ENCODE measurements at places on chromosomes 1 and 21.

DNA sequence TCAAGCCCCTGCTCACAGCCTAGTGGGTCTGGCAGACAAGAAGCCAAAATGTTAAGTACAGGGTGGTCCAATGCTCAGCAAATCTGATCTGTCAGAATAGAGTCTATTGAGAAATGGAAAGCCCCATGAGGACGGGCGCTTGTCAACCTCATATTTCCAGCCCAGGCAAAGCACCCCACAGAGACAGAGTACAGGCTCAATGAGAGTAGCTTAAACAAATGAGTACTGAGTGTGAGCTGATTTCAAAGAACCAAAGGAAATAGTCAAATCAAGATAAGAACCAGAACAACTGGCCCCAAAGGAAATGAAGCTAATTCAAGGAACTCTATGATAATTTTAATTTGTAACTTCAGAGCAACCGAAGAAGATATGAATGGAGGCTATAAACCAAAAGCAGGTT lies 44.6 kb upstream of the SLC30A1 start:
- DNase-seq, result no peak

GRCh38 chr1:116334868-116335635 lies 38.0 kb upstream of the ATP1A1 start:
- no peak for DNase-seq

- DNase-seq, result no peak
These were observed 183.0 kb downstream of the HIVEP3 start for GRCh38 chr1:41735631-41736260.

DNA sequence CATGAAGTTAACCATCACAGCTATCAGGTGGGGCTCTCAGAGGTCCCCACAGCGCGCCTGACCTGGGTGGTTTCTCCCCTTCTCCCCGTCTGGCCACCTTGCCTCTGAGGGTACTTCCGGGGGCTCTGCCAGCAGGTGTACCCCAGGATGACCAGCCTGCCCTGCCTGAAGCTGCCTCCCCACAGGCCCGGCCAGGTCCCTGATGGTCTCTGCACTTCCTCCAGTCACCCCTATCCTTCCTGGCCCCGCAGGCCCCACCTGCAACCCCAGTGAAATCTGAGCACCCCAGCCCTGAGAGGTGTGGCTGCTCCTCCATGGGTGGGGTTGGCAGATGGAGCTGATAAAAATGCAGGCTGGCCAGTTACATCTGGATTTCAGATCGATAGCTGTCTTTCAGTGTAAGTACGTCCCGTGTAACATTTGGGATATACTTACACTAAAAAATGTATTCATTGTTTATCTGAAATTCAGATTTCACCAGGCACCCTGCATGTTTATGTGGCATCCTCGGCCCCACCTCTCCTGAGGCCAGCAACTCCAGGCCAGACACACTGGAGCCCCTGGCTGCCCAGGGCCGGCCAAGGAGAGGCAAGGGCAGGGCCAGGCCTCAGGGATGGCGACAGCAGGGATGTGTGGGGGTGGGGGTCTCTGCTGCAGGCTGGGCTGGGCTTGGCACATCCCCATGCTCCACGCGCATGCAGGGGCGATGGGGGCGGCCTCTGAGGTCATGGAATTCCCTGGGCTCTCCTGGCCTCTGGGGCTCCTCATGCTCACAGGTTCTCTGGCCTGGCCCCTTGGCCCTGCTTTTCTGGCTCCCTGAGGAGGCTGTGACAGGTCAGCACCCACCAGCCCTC lies 25.1 kb downstream of the LRRC3 start:
- DNase-seq, result no peak

- DNase-seq, result peak; percentile 20
These were observed 9.0 kb downstream of the CTSK start for GRCh38 chr1:150799089-150799488.

DNA sequence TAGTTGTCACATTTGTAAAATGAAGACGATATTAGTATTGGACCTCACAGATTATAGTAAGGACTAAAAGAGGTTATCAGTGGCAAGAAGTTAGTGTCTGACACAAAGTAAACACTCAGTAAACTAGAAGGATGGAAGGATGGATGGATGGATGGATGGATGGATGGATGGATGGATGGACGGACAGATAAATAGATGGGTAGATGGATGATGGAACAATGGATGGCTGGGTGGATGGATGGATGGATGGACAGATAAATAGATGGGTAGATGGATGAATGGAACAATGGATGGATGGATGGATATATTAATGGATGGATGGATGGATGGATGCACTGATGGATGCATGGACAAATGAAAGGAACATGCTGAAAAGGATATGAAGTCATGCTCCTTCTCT lies 22.3 kb upstream of the KAZN start:
- no peak for DNase-seq
